ENCODE measurements at places on chromosomes 11 and 22.

DNA sequence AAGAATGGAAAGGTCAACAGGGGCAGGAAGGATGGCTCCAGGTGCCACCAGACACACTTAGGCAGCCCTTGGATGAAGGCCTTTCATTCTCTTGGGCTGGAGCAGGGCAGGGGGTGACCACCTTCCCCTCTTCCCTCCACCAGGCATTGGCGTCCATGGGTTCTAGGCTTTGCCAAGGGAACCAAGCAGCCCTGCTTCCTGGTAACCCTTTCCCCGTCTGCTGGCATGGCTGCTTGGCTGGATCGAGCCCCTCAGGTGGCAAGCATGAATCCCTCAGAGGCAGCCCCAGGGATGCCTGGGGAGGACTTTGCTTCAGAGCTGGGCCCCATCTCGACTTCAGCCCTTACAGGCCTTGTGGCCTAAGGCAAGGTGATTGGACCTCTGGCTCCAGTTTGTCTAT is 185.1 kb upstream of the SYT13 start:
- DNase-seq: no peak

- no peak for DNase-seq
These were observed 39.8 kb upstream of the TLCD5 start for GRCh38 chr11:120285256-120285655.

GRCh38 chr11:132490978-132491377 is 1041.3 kb downstream of the OPCML start:
- no peak for DNase-seq

- DNase-seq: no peak
These were observed 141.2 kb downstream of the CSNK2A3 start for GRCh38 chr11:11211888-11212287.

GRCh38 chr11:22763166-22763565 is 66.4 kb downstream of the SVIP start:
- no peak for DNase-seq

GRCh38 chr22:43860126-43860525 is 2.2 kb downstream of the SULT4A1 start:
- no peak for DNase-seq

DNA sequence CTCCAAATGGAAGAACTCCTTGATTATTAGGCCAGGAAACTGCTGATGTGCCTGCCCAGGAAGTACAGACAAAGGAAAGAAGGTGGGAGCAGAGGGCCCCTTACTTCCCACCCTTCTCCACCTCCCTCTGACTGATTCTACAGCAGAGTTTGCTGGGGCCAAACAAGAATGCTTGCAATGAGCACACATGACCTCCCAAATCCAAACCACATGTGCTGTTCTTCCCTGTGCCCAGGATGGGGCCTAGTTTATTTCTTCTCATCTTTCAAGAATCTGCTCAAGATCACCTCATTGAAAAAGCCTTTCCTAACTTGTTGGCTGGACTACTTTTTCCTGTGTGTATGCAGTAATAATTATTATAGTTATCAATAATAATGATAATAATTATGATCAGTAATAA is 286.1 kb downstream of the RAB38 start:
- DNase-seq: no peak

DNA sequence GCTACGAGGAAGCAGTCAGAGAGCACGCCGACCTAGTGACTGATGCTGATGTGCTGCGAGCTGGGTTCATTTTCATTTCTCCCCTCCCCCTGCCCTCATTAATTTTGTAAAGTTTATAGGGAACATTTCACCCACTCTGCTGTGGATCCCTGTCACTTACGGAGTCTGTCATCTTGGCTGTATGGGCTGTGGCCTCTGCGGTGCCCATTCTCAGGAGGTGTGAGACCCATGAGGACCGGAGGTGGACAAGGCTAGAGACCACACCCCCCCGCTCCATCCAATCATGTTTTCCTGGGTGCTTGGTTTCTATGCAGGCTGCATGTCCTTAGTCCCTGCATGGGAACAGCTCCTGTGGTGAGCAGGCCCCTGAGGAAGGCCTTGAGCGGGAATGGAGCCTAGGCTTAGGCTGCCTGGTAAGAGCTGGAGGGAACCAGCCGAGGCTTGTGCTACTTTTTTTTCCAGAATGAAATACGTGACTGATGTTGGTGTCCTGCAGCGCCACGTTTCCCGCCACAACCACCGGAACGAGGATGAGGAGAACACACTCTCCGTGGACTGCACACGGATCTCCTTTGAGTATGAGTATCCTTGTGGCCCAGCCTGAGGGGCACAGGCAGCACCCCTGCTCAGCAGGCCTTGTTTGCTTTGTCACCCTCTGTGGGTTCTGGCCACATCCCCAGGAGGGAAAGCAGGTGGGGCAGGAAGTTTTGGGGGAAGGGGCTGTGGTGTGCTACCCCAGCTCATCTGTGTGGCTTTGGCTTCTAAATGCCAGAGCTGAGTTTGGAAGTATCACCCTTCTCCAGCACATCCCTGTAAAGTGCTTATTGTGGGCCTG is 19.1 kb downstream of the CLDN5 start:
- DNase-seq: no peak

GRCh38 chr22:20425566-20426258 is 11.9 kb downstream of the SCARF2 start:
- DNase-seq: no peak

GRCh38 chr22:29080106-29080975 is 7.5 kb downstream of the KREMEN1 start:
- no peak for DNase-seq

- DNase-seq: no peak
These were observed 13.9 kb downstream of the NEAT1 start for GRCh38 chr11:65436412-65437032.

- DNase-seq: no peak
These were observed 17.0 kb downstream of the FADS3 start for GRCh38 chr11:61874377-61874809.

DNA sequence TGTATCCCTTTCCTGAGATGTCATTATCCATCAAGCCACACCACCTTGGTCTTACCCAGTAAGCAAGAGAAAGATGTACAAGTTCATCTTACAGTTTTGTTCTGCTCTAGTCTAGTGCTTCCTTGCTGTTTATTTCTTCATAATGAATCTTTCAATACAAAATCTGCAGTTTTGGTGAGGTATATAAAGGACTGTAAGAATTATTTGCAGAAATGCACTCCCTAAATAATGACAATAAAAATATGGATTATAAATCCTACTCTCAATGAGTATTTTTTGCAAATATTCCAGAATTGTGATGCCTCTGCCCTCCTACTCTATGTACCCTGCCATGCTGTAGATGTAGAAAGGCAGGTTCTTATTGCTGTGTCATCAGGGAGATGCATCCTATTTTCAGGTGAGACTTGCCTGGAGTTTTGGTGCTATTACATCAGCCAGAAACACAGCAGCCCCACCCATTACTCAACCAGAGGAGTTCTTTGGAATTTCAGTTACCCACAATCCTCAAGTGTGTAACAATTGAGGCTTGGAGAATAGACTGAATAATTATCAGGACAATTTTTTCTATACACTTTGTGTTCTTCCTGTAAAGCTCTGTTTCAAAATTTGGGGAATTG is at the start of gene OR10S1:
Gene OR10S1 (minus strand): TSS at position 51 of the 617 bp plus-strand sequence. CDS start 117 bp downstream, outside the sequence.
- no peak for DNase-seq

GRCh38 chr22:44561139-44561840 is 63.3 kb upstream of the RTL6 start:
- DNase-seq: no peak

- DNase-seq: peak; percentile 69
These were observed 8.1 kb downstream of the BCL9L start for GRCh38 chr11:118917481-118918127.

GRCh38 chr11:34632105-34632791 is 11.4 kb downstream of the EHF start:
- DNase-seq: no peak

DNA sequence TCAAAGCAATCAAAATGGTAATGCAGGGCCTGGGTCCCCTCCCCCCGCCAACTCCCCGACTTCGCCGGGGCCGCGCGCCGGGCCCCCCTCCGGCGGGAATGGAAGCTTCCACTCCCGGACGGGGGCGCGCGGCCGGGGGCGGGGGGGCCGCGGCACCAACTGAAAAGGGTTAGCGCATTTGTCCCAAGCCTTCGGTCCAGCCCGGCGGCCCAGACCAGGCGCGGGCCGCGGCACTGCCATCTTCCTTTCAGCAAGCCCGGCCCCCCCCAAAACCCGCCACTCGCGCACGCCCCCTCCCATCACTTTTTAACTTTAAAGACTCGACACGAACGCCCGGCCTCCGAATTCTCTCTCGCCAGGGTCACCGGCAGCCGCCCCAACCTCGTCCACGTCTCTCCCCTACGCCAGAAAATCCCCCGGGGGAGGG is 2.8 kb downstream of the PHF21B start:
- DNase-seq: no peak

DNA sequence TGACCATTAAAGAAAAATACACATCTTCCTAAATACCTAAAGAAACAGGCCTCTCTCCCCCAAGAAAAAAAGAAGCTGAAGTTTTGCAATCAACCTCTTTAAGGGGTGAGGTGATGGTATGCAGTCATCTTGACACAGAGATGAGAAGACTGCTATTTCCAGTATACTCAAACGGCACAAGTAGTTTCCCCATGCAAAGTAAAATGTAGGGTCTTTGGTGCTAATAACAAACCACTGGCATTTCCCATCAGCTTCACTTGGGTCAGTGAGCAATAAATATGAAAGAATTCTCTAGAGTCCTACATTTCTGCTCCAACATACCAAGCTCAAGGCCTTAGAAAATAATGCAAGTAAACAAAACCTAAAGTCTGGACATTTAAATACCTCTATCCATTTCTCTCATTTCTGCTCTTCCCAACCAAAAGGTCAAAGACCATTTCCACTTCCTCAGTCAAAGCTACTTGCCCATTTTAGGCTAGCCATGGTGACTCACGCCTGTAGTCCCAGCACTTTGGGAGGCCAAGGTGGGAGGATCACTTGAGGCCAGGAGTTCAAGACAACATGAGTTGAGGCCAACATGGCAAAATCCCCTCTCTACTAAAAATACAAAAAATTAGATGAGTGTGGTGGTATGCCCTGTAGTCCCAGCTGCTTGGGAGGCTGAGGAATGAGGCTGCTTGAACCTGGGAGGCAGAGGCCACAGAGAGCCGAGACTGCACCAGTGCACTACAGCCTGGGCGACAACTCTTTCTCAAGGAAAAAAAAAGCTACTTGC is 39.5 kb upstream of the CHRNA10 start:
- DNase-seq: no peak

Measured in stimulated activated effector memory CD8-positive, alpha-beta T cell treated with anti-CD3 and anti-CD28 coated beads, Interleukin-12 subunit alpha, Interleukin-12 subunit beta, amount 100 ng/mL, for 72 hours (primary cell).